ENCODE measurements at places on chromosomes 13 and 19.

DNA sequence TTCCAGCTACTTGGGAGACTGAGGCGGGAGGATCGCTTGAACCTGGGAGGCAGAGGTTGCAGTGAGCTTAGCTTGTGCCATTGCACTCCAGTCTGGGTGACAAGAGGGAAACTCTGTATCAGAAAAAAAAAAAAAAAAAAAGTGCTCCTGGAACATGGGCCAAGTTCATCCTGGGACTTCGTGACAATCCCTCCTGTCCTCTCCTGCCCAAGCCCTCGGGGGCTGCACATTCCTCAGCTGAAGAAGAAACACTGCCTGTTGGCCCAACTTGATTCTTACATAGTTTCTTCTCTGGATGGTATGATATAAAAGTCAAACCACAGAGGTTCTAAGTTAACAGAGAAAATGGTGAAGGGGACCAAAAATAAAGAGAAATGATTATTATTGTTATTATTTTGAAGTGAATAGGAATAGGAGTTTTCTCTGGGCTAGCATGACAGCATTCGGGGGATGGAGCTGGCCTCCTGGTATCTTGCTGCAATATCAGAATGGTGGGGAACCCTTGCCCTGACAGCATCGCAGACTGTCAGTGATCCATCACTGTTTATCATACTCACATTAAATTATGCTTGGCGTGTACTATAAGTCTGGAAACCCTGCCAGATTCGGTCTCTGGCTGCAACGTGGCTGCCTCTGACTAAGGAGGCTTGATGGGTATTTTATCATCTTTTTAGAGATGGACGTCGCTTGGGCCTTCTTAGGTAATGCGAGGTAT, 113.7 kb upstream of the OXGR1 start:
- DNase-seq = no peak

- no peak for DNase-seq
Measured at GRCh38 chr13:112601371-112601770, 13.4 kb upstream of the TUBGCP3 start.

DNA sequence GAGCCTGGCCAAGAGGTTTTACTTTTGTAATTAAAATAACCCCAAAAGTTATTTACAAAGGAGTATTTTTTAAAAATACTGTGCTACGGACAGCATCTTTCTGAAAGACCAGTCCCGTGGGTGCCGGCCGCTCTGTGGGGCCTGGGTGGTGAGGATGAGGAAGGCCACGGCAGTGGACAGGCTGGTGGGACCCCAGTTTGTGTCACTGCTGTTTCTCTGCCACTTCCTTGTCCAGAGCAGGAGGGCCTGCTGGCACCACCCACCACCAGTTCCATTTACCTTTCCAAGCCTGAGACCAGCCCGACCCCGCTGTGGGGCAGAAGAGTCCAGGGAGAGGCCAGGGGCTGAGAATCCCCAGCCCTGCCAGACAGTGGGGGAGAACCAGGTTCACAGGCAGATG, 23.8 kb downstream of the ELAVL1 start:
- no peak for DNase-seq

GRCh38 chr13:99342723-99343315, 35.6 kb upstream of the GPR183 start:
- DNase-seq = no peak

GRCh38 chr13:105334211-105334610, 1201.3 kb downstream of the EFNB2 start:
- DNase-seq = no peak

DNA sequence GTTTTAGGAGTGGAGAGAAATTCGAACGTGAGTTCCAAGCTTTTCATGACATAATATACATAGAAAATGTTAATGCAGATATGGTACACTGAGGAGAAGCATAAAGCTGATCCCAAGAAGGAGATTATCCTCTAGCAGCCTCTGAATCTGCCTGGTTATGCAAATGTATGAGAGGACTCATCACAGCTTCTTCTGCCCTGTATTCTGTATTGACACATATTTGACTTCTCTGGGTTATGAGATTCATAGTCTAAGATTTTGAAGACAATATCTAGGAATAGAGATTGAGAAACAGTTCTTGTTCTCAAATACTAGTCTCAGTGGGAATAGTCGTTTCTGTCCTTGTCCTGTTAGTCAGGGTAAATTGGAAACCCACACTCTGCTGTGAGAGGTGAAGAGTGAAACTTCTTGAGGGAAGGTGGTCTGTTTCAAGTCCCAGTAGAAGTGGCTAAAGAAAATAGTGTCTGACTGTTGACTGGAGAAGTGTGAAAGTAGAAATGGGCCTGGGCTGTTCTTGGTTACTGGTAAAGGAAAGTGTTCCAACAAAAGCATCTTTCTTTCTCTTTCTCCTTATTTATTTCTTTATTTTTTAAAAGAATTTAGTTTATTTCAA, 1356.6 kb downstream of the SLITRK5 start:
- DNase-seq = no peak

GRCh38 chr19:56348289-56348877, 33.7 kb upstream of the ZSCAN5A start:
- no peak for DNase-seq

- DNase-seq = peak; percentile 63
Measured at GRCh38 chr13:98476538-98476966, 100.4 kb downstream of the STK24 start.

GRCh38 chr19:42293948-42294347, 8.0 kb upstream of the PRR19 start:
- no peak for DNase-seq

DNA sequence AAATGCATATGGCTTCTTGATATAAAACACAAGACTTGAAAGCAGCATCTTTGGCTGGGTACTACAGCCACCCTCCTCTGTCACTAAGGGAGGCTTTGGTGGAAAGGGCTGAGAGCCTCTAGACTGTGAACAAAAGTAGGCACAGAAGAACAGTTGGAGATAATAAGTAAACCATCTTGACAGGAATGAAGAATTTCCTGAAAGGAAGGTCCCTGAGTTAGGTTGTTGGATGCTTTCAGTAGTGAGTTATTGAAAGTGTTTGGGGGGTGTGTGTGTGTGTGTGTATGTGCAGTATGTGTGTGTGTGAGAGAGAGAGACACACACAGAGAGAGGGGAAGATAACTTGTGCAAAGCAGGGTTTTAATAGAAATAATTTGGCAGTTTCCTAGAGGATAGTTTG, 38.2 kb downstream of the ALOX5AP start:
- DNase-seq = no peak

DNA sequence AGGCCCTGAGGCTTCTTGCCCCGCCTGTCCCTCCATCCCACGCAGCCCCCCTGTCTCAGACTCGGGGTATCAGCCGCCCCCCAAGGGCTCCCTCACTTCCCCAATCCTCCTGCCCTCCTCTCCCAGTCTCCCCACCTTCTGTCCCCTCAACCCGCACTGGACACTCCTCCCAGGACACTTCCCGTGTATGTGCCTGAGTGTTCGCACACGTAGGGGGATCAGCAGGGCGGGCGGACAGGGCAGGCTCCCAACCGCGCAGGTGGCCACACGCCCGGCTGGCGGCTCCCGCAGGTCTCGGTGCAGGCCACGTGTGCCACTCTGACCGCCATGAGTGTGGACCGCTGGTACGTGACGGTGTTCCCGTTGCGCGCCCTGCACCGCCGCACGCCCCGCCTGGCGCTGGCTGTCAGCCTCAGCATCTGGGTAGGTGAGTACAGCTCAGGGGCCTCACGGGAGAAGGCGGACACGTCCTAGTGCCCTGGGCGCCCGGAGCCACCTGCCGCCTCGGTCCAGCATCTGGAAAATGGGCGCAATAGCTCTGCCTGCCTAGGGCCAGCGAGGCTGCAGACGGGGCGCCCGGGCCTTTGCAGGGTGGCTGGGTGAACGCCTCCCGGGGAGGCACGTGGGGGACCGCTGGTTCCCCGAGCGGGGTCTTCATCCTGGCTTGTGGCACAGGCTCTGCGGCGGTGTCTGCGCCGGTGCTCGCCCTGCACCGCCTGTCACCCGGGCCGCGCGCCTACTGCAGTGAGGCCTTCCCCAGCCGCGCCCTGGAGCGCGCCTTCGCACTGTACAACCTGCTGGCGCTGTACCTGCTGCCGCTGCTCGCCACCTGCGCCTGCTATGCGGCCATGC, 2.3 kb downstream of the KISS1R start:
- DNase-seq = no peak

- no peak for DNase-seq
Measured at GRCh38 chr13:28489524-28489931, 5.4 kb downstream of the FLT1 start.

DNA sequence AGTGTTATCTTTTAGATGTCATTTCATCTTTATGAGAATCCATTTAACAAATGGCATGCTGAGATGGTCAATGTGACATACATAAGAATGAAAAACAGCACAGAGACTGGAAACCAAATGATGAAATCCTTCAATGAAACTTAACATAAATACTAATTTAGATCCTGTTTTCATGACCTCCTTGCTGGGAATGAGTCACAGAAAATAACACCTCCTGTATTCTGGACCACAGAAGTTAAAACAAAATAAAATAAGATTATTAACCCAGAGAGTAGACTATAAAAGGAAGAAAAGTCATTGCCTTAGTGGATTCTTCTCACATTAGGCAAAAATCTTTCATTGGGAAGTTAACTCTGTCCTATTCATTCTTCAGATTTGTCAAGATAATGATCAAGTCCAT, 1.6 kb downstream of the DIAPH3 start:
- DNase-seq = no peak

GRCh38 chr19:28990522-28990921, 222.4 kb downstream of the UQCRFS1 start:
- no peak for DNase-seq

GRCh38 chr13:46296115-46296822, 84.5 kb downstream of the LRRC63 start:
- DNase-seq = no peak

GRCh38 chr13:40562975-40563349, 103.5 kb downstream of the FOXO1 start:
- DNase-seq = no peak

GRCh38 chr19:41016488-41017071, 25.5 kb downstream of the CYP2B6 start:
- DNase-seq = no peak

DNA sequence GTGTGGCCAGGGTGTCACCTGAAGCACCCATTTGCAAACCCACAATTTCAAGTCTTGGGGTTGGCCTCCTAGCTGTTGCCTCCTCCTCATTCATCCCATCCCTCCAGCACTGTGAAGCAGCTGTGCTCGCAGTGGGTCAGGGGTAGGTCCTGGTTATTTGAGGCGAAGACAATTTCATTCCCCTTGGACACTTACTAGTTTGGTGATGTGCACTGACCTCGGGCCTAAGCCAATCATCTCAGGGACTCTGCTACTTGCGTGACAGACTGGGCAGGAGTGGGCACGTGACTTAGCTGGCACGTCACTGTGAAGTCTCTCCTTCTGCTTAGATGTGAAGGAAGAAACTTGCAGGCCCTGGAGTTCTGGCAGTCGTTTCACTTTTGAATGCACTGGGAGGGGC, 3.5 kb upstream of the ATP11A start:
- DNase-seq = no peak

DNA sequence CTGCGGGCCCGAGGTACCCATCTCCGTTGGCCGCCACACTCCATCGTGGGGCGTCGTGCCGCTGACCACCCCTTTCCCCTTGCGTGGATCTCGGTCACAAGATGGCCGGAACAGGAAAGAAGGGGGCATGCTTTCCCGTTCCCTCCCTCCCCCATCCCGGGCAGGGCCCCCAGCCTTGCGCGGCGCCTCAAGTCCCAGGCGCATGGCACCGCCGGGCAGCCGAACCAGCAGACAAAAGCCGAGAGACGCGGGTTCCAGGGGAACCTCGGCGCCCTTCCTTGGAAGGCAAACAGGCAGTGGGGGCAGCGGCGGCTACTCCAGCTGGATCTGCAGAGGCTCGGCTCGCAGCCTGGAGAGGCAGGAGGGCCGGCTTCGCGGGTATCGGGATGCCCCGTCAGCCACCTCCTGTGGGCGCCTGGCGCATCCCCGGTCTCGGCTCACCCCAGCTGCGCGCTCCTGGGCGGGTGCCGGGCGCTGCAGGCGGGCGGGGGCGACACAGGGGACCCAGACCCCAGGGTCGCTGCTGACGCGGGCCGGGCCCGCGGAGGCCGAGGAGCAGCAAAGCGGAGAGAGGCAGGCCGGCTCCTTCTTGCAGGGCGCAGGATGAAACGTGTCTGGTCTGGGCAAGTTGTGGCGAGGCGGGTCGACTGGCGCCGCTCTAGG, 439 bp downstream of the DZIP1 start:
- DNase-seq = no peak

DNA sequence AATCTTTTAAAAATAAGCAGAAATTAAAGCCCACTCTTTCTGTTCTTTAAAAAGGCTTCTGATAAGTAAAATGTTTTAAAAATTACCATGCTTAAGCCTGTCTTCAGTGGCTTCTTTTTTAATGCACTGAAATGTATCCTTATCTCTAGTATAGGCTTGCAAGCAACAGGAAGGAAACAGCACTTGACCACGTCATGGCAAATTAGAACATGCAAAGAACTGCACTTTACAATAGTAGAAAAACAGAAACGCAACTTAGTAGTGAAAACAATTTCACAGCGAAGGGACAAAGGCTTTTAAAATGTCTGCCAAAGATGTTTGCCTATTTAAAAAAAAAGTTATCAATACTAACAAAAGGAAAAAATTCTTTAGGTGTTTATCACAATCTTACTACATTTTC, 36.3 kb downstream of the ELF1 start:
- no peak for DNase-seq

GRCh38 chr19:46481223-46481848, 10.0 kb upstream of the PNMA8A start:
- DNase-seq = no peak

- no peak for DNase-seq
Measured at GRCh38 chr13:20728579-20729311, 25.2 kb downstream of the IL17D start.

DNA sequence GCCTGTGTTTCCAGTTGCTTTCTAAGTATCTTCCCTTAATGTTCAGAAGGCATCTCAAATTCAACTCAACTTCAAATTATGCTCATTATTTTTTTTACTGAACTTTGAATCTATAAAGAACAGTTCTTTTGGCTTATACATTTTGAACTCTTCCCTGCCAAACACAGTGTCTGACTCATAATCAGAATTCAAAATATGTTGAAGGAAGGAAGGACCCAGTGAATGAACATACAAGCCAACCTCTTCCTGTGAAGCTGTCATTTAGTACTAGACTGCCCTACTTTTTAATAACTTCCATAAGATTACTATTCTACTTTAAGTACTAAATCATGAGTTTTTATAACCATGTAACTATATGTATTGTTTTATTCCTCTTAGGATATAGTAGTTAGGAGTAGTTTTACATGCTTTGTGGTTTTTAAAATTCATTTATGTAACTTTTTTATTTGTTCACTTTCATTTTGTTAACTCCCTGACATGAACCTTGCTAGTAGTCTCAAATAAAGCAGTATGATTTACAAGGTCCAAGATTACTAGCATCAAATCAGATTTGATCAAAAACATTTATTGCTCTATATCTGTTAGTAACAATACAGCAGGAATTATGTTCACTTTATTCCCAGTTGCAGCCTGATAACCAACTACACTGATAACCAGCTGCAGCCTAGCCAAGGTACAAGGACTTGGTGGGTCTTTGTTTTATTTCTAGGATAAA, 6.4 kb downstream of the NUDT15 start:
- no peak for DNase-seq

GRCh38 chr13:112785483-112785856, 95.6 kb downstream of the ATP11A start:
- DNase-seq = no peak

- DNase-seq = no peak
Measured at GRCh38 chr19:15293781-15294491, 38.4 kb downstream of the BRD4 start.

All from body of pancreas (tissue), 4 donors.